NCI-H1930 (cell line): ENCODE measurements at places on chromosomes 3 and 15.

- no peak for DNase-seq
Measured at GRCh38 chr3:13812034-13812471, 67.8 kb downstream of the WNT7A start.

DNA sequence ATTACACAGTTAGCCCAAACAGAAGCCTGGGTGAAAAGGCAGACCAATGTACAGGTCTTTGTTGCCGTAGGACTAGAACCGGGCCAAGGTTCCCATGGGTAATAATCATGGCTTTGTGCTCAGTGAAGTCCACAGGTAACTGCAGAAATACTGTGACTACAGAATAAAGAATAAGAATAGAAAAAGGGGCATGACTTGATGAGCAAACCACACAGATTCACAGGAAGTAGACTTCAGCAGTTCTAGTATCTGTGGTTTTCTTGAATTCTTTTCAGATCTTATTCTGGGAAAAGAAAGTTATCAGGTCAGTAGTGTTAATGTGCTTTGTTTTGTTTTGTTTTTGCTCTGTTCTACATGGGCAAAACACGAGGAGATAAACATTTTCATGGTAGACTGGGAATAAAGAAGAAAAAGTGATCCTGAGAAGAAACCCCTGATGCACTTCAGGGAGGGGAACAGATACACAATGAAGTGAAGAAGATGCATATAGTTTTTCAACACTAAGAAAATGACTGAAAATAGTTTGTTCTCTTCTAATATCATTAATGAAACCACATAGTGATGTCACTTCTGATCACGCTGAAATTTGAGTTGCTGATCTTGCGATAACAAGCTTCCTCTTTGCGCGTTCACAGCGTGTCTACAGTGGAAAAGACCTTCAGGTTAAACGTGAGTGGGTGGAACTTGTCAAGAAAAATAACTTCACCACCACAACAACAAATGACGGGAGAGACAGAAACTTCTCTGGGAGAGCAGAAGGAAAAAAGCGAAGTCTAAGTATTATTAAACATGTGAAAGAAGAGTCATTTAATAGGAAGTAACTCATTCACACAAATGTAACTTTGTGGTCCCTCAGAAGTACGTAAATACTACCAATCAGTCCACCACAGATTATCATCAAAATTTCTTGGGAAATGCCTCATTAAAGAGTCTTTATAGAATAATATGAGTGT is 315.8 kb upstream of the SATB1 start:
- DNase-seq: no peak

GRCh38 chr3:78838362-78838761 is 929.4 kb downstream of the ROBO1 start:
- no peak for DNase-seq

GRCh38 chr3:99570061-99570460 is 68.3 kb upstream of the COL8A1 start:
- DNase-seq: no peak

DNA sequence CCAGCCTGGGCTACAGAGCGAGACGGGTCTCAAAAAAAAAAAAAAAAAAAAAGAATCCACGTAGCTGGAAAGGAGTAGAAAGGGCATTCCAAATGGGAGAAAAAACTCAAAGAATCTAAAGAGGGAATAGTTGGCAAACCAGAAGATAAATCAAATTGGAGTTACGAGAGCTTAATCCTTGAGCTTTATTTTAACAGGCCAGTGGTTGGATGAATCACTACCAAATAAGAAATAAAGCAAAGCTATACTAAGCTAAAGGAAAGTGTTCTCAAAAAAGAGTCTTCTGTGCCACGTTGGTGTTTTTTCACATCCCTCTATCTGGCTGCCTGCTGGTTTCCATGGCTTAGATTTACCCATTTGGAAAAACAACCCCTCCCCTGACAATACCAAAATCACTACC is 14.0 kb downstream of the VGLL4 start:
- DNase-seq: no peak

- no peak for DNase-seq
Measured at GRCh38 chr3:160081958-160082533, 93.4 kb downstream of the IL12A start.

DNA sequence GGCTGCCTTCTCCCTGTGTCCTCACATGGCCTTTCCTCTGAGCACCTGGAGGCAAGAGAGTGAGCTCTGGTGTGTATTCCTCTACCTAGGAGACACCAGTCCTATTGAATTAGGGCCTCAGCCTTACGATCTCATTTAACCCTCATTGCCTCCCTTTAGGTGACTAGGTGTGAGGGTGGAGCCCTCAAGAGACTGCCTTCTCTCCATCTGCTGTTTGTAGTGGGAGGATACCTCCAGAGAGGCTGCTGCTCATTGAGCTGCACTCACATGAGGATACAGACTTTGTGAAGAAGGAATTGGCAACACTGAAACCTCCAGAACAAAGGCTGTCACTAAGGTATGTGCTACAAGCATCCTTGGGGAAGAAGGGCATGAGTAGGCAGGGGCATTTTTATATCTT is at the start of gene CCR8:
CCR8 (plus strand) TSS at position 217 of the 400 bp plus-strand sequence. CDS start 2,623 bp downstream, outside the sequence.
- DNase-seq: no peak

- no peak for DNase-seq
Measured at GRCh38 chr3:149077628-149078027, 8.7 kb downstream of the HLTF start.

DNA sequence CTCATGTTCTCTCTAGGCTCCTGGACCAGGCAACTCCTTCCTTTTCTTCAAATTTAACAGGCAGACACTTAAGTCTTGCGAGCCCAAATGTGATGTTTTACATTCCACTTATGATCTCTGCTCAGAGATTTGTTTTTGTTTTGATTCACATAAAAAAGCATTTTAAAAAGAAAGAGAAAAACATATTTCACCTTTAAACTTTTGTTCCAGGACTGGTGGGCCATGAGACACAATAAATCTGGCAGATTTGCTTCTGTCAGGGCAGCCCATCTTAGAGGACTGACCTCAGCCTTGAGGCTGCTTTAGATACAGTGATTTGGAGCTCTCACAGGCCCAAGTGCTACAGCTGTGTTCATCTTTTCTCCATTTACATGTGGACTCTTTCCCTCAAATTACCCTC is 52.0 kb downstream of the CMSS1 start:
- DNase-seq: no peak

DNA sequence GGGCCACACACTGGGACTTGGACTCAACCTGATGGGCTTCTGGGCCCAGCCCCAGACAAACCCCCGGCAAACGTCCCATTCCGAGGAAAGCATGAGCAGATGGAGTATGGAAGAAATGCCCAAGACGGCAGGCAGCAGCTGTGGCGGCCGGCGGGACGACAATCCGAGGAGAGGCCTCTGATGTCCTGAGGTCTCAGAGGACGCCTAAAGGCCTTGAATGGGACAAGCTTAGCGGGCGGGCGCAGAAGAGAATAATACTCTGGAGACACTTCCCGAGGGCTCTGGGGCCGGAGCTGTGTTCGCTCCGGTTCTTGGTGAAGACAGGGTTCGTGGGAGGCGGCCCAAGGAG is 482 bp upstream of the OGG1 start:
- no peak for DNase-seq
